Fibroblast of villous mesenchyme (primary cell): ENCODE measurements at places on chromosomes 5 and 9. TPM values are rescaled to one million over a fixed set of nuclear protein-coding genes. Genes with fewer than 3 reads are reported as not detected.
A peak's percentile ranks its signal among the peaks of the same experiment; 100 is the strongest.

- DNase-seq: no peak
Observed at GRCh38 chr9:133708246-133709014, 29.7 kb downstream of the SARDH start.

DNA sequence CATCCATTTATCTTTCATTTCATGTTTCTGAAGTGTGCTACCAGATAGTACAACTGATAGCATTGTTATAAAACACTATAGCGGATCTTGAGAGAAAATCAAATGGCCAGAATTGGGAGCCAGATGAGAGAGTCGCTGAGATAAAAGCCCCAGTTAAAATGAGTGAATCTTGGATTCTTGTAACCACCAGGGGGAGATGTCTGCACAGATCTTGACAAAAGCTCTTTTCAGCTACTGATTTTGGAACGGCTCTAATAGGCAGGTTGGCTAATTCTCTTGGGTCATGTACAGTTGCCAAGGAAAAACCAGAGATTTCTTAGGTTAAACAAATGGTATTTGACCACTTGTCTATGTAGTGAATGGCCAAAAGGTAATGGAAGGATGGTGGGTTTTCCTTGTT lies 21.7 kb downstream of the F2RL2 start:
- DNase-seq: peak; percentile 78

GRCh38 chr9:90140131-90140818 lies 502.3 kb downstream of the DIRAS2 start:
- DNase-seq: no peak

- no peak for DNase-seq
Observed at GRCh38 chr9:135081264-135081660, 6.2 kb upstream of the OLFM1 start.

Gene CER1
- total RNA-seq: not detected in 2 replicates

Gene SPINK7
- not detected in 2 replicates for total RNA-seq

GRCh38 chr5:86565197-86565789 lies 52.4 kb upstream of the COX7C start:
- no peak for DNase-seq

DNA sequence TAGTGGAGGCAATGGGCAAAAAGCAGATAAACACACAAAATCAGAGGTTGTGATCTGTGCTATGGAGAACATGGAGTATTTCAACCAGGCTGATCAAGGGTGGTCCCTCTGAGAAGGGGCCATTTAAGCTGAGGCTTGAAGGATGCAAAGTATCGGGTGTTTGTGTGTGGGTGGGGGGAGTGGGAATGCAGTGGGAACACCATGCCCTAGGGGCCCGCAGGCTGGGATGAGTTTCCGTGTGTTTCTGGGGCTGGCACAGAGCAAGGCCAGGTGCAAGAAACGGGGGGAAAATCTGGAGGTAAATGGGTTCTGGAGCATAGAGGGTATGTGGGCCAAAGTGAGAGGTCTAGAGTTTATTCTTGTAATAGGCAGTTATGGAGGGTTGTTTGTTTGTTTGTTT lies 13.8 kb upstream of the LARP1 start:
- DNase-seq: no peak

GRCh38 chr5:142059304-142059940 lies 46.6 kb upstream of the GNPDA1 start:
- no peak for DNase-seq

- DNase-seq: no peak
Observed at GRCh38 chr9:99762470-99762869, 59.2 kb upstream of the NR4A3 start.

Gene REXO4
- total RNA-seq: 10.0 and 12.5 TPM in 2 replicates

DNA sequence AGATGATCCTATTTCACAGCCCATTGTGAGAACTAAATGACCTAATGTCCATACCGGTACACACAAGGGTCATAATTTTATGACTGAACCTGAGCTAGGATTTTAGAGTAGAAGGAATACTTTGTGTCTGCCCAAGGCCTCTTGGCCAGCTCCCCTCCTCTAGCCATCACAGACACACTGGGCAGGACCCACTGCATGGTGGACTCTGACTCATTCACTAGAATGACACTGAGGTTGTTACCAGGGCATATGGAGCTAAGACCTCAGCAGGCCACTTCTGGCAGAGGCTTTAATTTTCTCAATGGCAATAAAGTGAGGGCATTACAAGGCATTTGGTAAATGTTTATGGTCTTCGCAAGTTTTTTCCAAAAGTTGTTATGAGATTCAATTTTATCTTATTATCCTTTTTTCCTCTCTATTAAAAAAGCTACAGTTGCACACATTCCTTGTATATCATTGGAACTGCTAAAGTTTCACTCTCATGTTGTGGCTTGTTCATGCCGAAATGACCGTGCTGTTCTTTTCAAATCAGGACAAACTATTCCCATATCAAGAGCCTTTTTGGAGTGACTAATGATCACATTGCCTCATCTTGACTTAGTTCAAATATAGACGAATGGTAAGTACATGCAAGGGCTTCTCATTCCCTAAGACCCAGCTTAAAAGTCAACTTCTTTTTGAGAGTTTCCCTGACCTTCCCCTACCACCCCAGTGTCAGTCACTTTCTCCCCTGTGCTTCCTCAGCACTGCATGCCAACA lies 595.7 kb downstream of the ACTL7B start:
- no peak for DNase-seq

Gene IFNA2
- total RNA-seq: not detected in 2 replicates

DNA sequence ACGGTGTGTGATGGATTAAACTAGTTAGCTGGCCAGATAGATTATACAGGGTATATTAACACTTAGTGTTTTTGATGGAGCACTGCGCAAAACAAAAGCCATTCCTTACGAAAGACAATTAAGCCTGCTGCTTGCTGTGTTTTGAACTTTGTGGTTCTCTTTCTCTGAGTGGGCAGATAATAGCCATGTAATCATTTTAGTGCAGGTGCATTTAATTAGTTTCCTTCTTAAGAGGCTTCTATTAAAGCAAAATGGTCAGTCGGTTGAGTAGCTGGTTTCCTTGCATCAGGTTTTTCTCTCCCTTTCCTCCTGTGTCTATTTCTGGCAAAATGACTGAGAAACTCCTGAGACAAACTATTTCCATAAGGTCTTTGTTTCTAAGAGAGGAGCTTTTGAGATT lies 512.5 kb downstream of the DMAC1 start:
- no peak for DNase-seq

DNA sequence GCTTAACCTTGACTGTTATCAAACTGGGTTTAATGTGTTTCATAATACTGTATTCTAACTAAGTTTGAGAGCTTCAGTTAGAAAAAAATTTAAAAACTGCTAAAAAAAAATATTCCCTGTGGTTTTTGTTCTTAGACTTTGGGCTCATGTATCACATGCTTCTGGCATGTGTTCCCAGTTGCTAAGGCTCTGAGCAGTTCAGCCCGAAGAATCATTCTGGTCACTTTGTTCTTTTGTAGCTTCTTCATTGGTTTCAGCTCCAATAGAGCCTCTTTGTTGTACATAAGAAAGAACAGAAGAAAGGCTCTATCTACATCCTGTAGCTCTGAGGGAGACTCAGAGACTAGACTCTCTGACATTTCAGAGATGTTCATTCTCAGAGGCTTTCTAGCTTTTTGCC lies 25.6 kb downstream of the KCNN2 start:
- no peak for DNase-seq

- DNase-seq: no peak
Observed at GRCh38 chr5:161263191-161263590, 283.3 kb downstream of the GABRB2 start.
